Choroid plexus epithelial cell (primary cell): ENCODE measurements at places on chromosomes 16 and 17.

GRCh38 chr17:61813211-61813610, 50.1 kb downstream of the BRIP1 start:
- no peak for DNase-seq

DNA sequence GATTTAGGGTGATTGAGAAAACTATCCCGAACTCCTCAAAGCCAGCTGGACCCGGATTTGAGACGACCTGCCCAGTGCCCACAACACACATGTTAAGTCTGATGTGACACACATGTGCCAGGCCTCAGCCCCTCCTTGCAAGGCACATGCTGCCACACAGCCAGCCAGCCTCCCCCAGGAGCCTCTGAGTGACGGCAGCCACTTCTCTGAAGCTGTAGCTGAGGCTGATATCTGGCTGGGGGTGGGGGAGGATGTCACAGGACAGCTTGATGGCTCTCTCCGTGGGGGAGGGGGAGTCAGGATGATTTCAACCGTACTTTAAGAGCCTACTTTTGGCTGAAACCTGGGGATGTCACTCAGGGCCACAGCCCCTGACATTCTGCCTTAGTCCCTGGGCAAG, 40.9 kb downstream of the SRCIN1 start:
- DNase-seq, result no peak

GRCh38 chr17:50514936-50515702, 6.9 kb downstream of the MYCBPAP start:
- DNase-seq, result peak; percentile 41

GRCh38 chr17:73368085-73368631, 56.4 kb upstream of the CDC42EP4 start:
- no peak for DNase-seq

- DNase-seq, result no peak
Observed at GRCh38 chr17:55702150-55702549, 20.5 kb downstream of the TMEM100 start.

- peak; percentile 62 for DNase-seq
Observed at GRCh38 chr16:4529085-4530060, 9.2 kb downstream of the CDIP1 start.

GRCh38 chr16:70701036-70701435, 15.2 kb upstream of the MTSS2 start:
- no peak for DNase-seq

- no peak for DNase-seq
Observed at GRCh38 chr17:59492091-59492451, 73.3 kb upstream of the DHX40 start.

GRCh38 chr16:8885674-8886592, 3.8 kb downstream of the LITAFD start:
- no peak for DNase-seq

GRCh38 chr16:87698676-87699199, 67.0 kb downstream of the KLHDC4 start:
- no peak for DNase-seq

GRCh38 chr17:36511216-36511615, 23.5 kb downstream of the MYO19 start:
- no peak for DNase-seq

DNA sequence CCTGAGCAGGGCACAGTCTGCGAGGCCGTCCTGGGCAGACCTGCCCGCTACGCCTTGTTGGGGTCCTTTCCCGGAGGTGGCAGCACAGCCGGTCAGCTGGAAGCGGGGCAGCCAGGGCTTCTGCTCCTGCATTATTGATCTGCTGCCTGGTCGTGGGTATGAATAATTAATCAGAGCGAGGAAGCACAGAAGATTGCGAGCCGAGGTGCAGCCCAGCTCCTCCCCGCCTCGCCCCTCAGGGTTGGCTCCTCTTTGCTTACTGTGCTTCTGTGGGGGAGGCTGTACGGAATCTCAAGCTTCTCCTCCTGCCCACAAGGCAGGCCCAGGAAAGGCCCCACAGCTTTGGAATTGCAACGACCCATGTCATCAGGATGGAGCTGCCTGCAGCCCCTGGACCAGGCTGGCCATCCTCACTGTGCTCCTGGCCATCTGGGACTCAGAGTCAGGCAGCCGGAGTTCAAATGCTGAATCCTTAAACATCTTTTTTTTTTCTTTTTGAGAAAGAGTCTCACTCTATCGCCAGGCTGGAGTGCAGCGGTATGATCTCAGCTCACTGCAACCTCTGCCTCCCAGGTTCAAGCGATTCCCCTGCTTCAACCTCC, 25.6 kb downstream of the TRARG1 start:
- DNase-seq, result no peak

- peak; percentile 8 for DNase-seq
Observed at GRCh38 chr16:69440250-69440649, 15.8 kb downstream of the CYB5B start.

DNA sequence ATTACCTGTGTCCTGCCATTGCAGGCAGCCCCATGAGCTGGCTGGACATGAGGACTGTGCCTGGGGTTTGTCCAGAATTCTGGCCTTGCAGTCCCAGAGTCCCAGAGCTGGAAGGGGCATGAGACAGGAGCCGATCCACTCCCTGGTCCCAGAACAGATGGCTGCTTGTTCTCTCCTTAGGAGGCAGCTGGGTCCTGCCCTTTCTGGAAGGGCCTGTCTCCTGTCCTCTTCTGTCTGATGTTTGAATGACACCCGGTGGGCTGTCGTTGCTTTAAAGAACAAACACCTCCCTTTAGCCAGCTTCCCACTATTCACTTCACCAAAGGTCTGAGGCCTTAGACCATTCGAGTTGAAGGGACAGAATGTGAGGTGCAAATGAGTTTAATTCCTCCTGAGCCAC, 63.8 kb downstream of the RAP1GAP2 start:
- no peak for DNase-seq

DNA sequence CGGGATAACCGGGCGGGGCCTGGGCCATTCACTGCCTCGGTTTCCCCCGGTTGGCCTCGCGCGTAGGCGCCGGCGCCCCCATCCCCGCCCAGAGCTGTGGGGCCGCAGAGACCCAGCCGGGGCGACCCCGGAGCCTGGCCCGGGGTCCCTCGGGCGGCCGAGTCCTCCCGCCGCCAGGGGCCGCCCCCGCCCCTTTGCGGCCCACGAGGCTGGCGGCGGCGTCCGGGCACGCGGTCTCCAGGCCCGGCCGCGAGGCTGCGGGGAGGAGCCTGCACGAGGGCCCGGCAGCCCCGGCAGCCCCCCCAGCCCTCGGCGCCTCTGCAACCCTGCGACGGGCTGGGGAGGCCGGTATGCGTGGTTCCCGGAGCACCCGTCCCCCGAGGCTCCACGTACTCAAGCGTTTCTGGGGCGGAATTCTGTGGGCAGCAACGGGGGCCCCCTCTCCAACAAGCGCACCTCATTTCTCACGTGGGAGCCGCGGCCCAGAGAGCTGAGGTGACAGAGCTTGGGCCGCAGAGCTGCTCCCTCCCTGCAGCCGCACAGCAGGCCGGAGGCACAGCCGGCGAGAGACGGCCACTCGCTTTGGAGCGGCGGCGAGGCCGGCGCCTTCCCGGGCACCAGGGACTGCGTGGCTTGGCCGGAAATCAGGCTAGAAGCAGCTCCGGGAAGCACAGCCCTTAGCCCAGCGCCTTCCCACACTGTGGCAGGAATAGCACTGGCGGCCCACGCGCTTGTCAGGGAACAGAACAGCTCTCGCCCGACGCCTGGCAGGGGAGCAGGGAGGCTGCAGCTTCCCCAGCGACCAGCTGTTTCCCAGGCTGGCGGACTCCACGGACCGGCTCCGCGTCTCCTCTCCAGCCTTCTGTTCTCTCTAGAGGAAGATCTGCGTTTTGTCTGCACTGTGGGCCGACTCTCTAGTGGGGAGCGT, 867 bp upstream of the LIMD2 start:
- DNase-seq, result peak; percentile 67

DNA sequence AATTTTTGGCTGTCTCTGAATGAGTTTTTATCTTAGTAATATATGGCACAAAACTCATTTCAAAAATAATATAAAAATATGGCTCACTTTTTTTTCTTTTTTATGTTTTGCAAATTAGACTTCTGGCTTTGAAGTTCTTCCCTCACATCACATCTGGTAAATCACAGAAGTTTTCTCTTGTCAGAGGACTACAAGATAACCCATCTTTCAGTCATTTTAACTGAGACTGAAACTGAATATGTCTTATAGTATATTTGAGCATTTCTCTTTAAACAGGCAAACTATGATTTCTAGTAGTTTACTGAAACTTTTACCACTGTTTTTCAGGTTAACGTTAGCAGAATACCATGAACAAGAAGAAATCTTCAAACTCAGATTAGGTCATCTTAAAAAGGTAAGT, 51.1 kb upstream of the MRC2 start:
- no peak for DNase-seq

GRCh38 chr16:56776562-56776961, 46.6 kb downstream of the NUP93 start:
- DNase-seq, result peak; percentile 65

GRCh38 chr16:49644145-49644463, 211.8 kb downstream of the ZNF423 start:
- peak; percentile 51 for DNase-seq

DNA sequence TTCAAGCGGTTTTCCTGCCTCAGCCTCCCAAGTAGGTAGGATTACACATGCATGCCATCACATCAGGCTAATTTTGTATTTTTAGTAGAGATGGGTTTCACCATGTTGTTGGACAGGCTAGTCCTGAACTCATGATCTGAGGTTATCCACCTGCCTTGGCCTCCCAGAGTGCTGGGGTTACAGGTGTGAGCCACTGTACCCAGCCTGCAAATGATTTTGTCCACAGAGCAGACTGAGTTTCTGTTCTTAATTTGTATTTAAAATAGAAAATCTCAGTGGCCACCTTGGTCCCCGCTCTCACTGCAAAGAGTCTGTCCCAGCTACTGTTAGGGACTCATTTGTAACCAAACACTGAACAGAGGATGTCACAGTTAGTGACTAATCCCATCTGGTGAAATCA, 415.7 kb upstream of the RBFOX1 start:
- DNase-seq, result no peak

- no peak for DNase-seq
Observed at GRCh38 chr17:4764595-4764994, 7.1 kb upstream of the TM4SF5 start.

DNA sequence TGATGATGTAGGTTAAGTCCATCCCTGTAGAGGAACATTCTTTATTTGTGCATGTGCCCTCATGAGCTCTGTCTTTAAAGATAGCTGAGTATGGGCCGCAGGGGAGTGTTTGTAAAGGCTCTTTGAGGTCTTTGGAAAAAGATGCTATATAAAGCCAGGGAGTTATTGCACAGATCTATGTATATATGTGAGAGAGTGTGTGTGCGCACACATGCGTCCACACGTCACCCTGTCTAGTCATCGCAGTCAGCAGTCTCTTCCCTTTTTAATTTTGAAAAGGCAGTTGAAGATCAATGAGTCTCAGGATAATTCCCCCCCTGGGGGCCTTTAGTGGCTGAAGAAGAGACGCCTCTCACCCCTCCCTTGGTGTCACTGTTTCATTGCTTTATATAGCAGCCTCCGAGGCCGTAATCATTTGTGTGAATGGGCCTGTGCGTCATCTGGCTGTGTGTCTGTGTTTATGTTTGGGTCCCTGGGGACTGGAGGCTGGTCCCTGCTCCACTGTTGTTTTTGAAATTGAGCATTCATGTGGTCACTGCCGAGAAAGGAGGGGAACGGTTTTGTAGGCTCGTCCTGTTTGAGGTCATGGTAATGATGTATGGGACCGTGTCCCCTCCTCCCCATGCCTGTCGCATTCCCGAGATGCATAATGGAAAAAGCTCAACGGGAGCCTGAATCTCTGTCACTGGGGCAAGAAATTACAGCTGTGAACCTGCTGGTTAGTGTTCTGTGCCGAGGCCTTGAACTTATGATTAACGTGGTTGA, 143.9 kb downstream of the SNX29 start:
- DNase-seq, result peak; percentile 72

DNA sequence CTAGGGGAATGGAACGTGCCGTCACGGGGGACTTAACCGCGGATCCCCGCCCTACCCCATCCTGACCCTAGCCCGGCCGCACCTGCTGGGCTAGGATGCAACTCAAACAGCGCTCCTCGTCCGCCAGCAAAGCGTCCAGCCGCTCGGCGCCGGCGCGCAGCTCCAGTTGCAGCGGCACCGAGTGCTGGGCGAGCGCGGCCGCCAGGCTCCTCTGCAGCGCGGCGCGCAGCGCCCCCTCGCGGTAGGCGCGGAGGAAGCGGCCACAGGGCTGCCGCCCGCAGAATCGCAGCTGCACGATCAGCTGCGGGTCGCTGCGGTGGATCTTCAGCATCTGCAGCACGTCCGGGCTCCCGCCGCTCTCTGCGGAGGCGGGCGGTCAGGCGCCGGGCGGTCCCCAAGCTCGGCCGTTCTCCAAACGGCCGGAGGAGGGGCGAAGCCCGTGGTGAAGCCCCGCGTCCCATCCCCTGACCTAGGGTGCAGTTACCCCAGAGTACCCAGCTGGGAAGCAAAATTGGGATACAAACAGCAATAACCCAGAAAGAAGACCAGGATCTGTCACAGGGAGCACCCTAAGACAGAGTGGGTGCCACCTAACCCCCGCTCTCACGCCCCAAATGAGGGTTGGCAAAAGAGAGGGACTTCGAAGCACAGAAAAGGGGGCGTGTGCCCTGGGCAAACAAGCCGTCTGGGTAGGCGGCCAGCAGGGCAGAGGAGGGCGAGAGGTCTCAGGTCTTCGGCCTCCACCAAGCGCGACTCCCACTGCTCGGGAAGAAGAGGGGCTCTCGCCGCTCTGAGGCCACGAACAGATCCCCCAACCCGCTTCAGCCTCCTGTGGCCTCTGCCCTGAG, 4.2 kb downstream of the TRADD start:
- peak; percentile 83 for DNase-seq

- DNase-seq, result no peak
Observed at GRCh38 chr17:28319598-28319935, 567 bp downstream of the TMEM97 start.

GRCh38 chr16:57530104-57530521, 6.3 kb downstream of the CCDC102A start:
- DNase-seq, result peak; percentile 75

- DNase-seq, result peak; percentile 48
Observed at GRCh38 chr17:79658811-79659207, 48.0 kb upstream of the RBFOX3 start.

DNA sequence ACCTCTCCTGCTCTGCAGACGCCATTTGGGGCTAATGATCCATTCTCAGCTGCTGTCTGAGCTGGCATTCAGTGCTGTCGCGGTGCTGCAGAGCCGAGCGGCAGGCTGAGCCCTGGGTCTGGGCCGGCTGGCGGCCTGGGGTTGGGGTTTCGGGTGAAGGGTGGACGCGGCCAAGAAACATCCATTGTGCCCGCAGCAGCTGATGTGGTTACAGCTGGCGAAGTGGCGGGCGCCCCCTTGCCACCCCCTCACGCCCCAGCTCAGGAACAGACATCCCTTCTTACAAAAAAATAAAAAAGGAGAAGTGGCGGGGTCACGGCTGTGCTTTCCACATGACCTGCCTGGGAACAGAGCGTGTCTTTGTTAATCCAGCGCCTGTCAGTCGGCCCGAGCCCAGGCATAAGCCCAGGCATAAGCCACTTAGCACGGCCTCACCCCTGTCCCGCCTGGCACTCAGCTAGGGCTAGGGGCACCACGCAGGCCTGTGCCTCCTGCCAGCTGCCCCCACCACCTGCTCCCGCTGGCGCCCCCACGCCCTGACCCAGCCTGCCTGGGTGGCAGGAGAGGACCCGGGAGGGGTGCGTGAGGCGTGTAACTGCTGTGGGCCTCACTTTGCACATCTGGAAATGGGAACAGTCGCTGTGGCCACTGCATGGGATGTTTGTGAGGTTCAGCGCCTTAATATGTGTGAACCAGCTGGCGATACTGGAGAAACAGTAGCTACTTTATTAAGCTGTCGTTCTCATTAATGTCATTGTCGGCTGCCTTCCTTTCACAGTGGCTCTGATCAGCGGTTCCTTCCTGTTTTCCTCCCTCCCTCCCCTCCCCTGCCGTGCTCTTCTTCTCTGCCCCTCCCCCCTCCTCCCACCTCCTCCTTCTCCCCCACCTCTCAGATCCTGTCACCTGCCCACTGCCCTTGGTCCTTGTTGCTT, 197.7 kb upstream of the CIBAR2 start:
- no peak for DNase-seq

GRCh38 chr16:50945171-50945570, 203.3 kb downstream of the CYLD start:
- no peak for DNase-seq
